Inflammatory macrophage treated with lipopolysaccharide for 1 hour (primary cell): ENCODE measurements at places on chromosomes 2 and 18.

DNA sequence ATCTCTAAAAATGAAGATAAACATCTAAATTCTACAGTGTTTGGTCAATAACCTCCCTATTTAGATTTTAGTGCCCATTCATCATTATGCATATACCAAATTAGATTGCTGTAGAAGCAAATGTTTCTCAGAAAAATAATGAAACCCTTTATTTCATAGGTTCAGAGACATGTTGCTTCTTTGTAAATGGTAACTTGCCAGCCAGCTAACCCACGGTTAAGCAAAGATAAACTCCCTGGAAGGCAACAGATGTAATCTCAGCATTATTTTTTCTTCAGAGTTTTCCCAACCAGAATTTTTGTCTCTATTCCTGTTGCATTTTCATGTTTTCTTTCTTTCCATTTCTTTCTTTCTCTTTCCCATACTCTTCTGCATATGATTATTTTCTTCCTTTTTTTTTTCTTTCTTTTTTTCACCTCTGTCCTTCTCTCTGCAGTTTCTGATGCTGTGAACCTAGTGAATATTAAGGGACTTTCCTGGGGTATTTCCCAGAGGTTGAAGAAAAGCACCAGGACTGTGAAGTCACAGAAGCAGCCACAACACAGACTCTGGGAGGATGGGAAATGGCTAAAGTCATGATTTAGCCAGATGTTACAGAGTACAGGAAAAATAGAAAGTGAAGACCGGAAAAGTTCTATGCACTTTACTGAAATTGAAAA is 50.0 kb upstream of the DSG1 start:
- no peak for DNase-seq

GRCh38 chr2:172283476-172283875 is 143.9 kb upstream of the ITGA6 start:
- DNase-seq, result no peak

DNA sequence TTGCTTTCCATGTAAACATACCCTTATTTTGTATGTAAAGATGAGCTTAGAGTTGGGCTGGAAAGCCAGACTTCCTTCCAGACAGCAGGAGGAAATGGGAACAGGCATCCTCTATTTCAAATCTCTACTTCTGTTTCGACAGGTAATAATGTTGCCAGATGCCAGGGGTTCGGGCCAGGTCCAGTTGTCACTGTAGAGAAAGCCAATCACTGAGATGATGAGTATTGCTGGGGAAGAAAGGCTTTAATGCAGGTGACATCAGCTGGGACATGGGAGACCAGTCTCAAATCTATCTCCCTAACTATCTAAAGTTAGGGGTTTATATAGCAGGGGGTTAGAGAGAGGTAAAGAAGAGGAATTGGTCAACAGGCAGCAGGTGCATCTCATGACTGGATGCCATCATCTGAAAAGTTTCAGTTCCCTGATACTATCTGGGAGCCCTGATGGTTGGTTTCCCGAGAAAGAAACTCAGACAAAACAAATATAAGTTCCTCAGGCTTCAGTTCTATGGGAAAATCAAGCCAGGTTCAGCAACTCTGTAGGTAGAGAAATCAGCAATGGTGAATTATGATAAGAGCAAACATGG is 9.3 kb upstream of the MTCL1 start:
- no peak for DNase-seq

- no peak for DNase-seq
Observed at GRCh38 chr2:203022751-203023150, 8.1 kb downstream of the NBEAL1 start.

DNA sequence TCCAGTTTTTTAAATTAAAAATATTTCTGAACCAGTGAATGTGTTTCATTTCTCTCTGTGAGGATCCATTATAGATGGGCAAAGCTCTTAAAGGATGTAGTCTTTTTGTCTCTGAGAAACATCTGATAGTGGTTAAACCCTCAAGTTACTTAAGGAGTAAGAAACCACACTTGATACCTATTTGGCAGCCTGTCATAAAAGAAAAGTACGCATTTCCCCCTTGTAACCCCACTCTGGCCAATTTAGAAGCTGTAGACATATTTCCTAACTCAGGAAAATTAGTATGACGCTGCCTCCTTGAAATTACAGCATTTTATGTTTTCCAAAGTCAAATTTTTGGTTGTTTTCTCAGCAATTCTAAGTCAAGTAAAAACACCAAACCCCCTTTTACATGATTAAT is 2.0 kb downstream of the STAT4 start:
- peak; percentile 83 for DNase-seq
